Hematopoietic multipotent progenitor cell (in vitro differentiated cells): ENCODE measurements at places on chromosomes 6 and 20.

- DNase-seq = no peak
These were observed 615.4 kb downstream of the MAFB start for GRCh38 chr20:40073535-40074111.

DNA sequence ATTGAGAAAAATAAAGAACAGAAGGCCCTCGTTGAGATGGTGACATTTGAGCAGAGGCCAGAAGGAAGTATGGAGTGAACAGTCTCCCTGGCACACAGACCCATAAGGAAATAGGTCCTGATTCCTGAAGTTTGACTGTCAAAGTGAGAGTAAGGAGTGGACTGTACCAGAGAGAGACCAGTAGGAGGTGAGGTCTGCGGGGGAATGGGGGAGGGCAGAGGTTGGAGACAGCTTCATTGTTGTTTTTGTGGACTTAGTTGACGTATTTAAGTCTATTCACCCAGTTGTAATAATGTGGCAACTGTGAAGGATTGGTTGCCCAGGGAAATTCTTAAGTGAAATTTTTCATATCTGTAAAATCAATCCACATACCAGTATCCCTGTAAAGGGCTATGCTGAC is 110.7 kb downstream of the TFAP2B start:
- DNase-seq = no peak

GRCh38 chr6:30487926-30488325 is 1.4 kb upstream of the HLA-E start:
- no peak for DNase-seq

DNA sequence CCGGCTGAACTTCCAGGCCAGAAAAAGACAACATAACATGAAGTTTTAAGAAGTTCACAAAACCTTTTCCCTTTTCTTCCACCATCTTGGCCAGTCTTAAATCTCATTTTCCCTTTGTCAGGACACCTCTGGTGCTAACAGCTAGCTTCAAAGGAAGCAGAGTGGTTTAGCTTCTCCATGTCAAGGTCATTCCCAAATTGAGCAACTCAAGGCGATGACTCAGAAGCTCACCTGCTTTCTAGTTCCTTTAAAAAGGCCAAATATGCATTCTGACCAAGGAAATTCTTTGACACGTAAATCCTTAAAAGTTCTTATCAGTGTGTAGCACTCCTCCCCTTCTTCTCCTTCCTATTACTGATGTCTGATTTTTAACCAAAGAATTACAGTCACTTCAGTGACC is 69.6 kb upstream of the VGLL2 start:
- DNase-seq = no peak

DNA sequence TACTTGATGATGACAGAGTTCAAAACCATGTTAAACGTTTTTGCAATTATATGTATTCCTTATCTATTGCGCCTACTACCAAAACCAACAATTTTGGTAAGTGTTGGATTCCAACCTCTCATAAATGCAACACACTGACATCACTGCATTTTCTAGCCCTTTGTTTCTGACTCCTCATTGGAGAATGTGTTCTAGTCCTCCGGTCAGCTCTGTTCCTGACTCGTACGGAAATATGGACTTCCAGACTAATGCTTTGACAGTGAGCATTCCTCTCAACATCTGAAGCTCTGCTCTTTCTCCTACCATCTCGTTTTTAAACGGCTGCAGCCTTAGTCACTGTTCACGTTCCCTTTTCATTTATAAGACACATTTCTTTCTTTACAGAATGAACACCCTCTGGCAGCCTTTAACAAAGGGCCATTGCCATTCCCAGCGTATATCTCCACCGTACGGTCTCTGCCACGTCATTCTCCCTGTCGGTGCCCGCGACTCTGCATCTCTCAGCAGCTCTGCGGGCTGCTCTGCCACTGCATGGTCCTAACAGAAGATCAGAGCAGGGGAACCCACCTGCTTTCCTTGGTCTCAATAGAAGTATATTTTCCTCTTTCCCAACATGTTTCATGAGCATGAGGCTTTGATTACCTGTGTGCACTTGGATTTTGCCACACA is 103.0 kb upstream of the SYNDIG1 start:
- no peak for DNase-seq

DNA sequence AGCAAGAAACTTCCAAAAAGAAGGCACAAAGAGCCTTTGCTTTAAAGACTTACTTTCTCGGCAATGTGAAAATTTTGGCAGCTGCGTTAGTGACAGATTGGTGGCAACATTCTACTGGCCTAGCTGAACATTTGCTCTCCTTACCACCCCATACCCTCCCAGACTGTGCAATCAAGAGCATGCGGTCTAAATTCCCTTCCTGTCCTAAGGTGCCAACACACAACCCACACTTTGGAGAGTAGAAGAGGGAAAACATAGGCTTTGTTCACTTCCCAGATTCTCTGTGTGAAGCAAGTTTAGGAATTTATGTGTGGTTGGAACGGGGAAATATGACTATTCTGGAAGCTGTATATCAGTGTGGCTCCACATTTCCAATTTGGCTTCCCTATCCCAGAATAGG is 29.8 kb upstream of the NEDD9 start:
- DNase-seq = no peak

- no peak for DNase-seq
These were observed 41.6 kb downstream of the OPRM1 start for GRCh38 chr6:154080461-154081189.

- DNase-seq = no peak
These were observed 37.8 kb upstream of the CNKSR3 start for GRCh38 chr6:154548130-154548830.

DNA sequence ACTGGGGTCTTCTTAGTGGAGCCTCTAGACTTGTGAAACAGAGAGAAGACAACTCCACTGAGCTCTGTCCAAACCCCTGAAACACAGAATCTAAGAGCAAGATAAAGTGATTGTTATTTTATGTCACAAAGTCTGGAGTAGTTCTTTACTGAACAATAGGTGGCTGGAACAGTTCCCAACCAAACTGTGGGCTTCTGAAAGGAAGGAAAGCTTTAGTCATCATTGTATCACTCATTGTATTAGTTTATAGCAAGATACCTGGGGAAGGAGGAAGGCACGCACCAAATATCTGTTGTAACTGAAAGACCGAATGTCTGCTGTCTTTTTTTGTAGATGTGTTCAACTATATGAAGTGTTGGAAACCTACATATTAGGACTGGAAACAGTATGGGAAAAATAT is 284.9 kb upstream of the TBX18 start:
- DNase-seq = no peak

GRCh38 chr6:99233219-99233618 is 116.3 kb downstream of the FAXC start:
- DNase-seq = no peak

DNA sequence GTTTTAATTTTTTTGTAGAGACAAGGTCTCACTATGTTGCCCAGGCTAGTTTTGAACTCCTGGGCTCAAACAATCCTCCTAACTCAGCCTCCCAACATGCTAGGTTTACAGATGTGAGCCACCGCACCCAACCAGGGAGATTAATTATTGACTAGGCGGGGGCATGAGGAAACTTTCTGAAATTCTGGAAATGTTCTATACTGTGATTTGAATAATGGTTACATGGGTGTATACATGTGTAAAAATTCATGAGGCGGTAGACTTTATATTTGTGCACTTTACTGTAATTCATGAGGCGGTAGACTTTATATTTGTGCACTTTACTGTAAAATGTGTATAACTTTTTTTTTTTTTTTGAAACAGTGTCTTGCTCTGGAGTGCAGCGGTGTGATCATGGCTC is 147.2 kb downstream of the GRM4 start:
- DNase-seq = no peak

DNA sequence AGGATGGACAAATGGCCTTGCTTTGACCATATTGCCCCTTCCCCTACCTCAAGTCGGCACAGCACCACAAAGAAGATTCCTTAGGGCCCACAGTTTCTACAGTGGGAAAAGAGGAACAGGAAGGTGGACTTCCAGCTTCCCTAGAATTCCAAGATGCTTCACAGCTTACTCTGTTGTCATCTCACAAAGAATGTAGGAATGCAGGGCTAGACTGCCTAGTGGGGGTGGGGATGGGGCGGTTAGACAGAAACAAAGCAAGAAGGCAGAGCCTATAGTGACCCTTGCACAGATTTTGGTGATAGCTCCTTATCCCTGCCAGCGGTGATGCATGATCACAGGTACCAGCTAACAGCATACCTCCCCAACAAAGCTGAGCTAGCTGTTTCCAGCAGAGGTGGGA is 607.6 kb upstream of the MAN1A1 start:
- no peak for DNase-seq

- DNase-seq = no peak
These were observed 168.0 kb upstream of the PHACTR1 start for GRCh38 chr6:12548526-12548925.

DNA sequence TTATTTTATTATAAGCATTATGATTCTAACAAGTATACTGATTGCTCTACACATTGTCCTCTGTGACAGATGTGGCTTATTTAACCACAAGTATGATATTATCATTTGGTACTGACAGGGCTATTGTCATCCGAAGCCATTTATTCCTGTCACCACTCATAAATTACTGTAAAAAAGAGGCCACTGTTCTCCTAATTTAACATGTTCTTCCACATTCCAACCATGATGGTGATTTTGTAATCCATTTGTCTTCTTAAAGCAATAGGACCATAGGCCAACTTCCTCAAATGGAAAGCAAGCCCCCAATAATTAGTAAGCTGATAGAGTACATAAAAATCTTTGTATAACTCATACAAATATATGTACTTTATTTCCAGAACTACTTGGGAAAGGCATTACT is 50.6 kb downstream of the FUT9 start:
- DNase-seq = no peak

- DNase-seq = no peak
These were observed 18.5 kb downstream of the POM121L2 start for GRCh38 chr6:27293436-27294098.

DNA sequence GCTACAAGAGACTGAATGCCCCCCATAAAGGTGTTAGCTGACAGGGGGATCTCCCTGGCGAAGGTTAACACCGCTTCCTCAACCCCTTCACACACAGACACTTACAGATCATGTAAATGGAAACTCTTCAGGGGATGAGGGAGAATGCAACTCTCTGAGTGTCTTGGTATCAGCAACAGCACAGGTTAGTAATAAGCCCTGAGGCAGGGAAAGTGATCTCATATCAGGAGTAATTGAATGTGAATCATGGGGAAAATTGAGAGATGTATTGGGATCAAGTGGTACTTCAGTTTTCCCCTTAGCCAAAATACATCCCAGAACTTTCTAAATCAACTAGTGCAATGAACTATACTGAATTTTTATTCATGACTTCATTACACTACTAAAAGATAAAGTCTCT is 23.8 kb downstream of the OR2J3 start:
- no peak for DNase-seq

- no peak for DNase-seq
These were observed 249.2 kb upstream of the MARCKS start for GRCh38 chr6:113607821-113608545.

- no peak for DNase-seq
These were observed 42.5 kb downstream of the CD40 start for GRCh38 chr20:46160661-46161060.

- DNase-seq = no peak
These were observed 460.9 kb downstream of the GJA1 start for GRCh38 chr6:121896363-121896762.

DNA sequence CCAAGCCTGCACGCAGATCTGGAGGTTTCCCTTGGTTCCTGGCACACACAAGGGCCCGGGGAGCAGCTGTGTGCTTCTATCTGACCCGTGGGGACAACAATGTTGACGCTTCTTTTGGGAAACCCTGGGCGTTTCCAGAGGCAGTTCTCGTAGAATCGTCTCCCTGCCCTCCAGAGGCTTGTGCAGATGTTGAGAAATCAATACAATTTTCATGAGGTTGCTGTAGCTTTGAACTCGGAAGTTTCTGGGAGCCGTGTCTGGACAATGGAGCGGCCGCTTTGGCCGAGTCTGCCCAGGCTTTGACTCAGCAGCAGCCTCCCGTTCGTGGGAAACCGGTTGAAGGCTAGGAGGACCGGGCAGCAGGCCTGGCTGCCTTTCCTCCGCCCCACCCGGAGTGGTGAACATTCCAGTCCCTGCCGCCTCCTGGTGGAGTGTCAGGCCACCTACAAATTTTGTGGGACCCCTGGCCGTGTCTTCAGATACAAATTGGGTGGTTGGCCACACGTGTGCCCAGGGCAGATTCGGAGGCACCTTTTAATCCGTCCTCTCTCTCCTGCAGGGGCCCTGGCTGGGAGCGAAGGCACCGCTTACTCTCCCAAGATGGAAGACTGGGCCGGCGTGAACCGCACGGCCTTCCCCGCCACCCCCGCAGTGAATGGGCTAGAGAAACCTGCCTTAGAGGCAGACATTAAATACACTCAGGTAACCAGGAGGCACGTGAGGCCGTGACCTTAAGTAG is 2.7 kb downstream of the PAX1 start:
- DNase-seq = no peak

DNA sequence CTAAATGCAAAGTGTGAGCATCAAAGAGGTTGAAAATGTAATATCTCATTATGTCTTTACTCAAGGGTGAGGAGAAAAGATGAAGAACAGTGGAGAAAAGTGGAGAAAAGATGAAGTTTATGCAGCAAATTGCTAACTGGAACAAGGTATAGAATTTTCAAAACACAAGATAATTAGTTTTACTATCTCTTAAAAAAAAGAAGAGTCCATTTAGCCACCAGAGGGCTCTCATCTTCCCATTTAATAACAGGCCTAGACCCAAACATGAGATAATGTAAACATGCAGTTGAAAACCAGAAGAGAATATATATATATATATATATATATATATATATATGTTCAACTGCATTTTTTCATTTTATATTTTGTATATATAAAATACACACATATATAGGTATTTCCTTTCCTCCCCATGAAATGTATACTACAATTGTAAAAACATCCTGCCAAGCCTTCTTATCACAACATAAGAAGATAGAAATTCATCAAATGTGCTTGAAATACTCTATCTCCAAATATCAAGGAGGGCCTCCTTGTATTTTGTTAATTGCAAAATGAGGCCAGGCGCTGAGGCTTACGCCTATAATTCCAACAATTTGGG is 78.4 kb downstream of the ADTRP start:
- peak; percentile 46 for DNase-seq

DNA sequence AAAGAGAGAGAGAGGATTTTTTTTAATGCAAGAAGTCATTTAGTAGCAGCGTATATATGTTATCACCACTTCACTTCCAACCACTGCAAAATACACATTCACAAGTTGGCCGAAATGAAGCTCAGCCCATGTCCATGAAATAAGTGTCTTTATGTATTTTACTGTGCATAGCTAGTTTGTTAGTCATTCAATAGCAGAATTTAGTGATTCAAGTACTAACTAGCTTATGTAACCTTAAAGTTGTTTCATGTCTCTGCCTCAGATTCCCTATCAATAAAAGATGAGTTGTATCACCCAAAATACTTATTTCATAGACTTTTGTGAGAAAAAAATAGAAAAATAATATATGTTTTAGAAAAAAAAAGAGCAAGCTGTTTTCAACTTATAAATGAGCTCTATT is 153.7 kb upstream of the PRDM1 start:
- DNase-seq = no peak

GRCh38 chr20:3981132-3981452 is 34.3 kb downstream of the RNF24 start:
- DNase-seq = no peak

GRCh38 chr20:37513779-37514359 is 7.2 kb upstream of the NNAT start:
- no peak for DNase-seq
